ENCODE measurements at places on chromosomes 3 and 15.

DNA sequence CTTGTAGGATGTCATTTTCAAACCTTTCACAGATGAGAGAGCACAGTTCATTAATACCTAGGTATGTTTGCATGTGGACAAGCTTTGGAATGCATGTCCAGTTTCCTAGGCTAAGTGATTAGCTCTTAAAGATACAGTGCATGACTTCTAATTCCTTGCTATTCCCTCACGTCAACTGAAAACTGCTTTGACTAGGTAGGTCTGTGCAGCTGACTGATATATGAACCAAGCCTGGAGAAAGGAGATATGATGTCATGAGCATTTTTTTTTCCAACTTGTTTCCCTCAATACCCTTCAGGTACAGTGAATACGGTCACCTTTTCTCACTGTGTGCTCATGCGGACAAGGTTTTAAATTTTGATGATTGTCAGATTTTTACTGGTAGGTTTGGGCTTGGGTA is 41.6 kb upstream of the TASOR start:
- DNase-seq = no peak

- no peak for DNase-seq
Measured at GRCh38 chr3:126467611-126467955, 8.1 kb downstream of the ZXDC start.

DNA sequence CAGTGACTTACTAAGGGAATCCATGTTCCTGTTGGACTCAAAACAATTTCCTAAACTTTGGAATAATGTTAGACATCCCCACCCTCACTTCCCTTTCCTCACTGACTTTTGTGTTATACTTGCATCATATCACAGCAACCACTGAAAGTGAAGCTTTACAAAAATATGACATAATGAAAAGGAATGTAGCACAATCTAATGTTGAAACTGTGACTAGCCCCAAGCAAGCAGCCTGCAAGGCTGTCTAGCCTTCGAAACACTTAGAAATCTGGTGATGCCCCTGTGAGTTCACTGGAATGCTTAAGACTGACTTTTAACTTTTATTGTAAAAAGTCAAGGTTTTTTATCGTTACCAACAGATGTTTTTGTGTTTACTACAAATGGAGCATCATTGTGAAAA is 203.7 kb upstream of the ZNF385D start:
- no peak for DNase-seq

DNA sequence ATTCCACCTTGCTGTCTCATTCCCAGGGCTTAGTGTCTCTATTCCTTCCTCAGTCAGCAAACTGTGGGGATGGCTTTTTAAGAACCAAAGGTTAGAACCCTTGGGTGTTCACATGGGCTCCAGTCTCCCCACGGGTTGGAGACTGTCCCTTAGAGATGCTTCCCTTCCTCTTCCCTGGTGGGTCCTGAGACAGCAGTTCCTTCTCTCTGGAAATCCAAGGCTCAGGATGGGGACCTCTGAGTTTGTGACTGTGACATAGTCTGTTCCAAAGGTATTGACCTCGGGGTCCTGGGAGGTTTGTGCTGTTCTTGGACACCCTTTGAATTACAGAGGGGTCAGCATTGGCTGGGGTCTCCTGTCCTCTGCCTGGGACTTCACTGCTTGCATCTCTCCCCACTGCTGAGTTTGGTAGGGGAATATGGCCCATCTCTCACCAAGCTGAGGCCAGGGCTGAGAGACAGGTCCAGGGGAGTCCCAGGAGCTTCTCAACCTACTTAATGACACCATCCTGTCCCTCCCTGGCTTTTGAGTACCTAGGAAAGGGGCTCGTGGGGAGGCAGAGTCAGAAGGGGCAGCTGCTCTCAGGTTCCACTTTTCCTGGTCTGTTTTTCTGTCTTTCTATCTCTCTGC is 1.5 kb downstream of the GRM2 start:
- no peak for DNase-seq

DNA sequence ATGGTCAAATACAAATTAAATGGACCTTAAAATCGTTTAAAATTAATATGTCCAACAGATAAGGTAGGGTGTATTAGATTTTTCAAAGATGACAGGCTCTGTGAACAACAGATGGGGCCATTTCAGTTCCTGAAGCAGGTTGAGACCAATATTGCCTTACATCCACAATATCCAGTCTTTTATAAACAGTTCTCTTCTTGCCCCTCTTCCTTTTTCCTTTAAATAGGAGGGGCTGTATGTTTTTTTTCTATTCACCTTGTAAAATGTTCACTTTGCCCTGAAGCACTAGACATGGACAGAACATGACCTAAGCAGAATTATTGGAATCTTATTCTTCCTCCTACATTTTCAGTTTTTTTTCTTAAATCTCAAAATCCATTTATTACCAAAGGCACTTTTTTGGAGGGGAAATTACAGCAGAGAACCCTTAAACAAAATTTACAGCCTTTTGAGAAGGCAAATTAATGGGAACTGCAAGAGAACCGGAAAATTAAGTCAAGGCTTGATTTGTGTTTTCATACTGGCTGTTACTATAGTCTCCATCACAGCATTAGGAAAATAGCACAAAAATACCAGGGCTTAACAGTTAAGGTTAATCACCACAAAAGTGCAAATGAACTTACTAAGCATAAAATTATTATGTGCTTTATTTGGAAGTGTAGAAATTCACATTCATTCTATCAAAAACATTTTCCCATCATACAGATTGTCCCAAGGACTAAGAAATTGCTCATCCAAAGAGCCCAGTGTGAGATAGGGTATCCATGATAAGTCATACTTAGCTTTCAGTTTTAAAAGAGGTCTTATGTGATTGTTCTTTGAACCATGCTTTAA is 55.8 kb downstream of the CMSS1 start:
- DNase-seq = no peak

- DNase-seq = no peak
Measured at GRCh38 chr3:100404250-100404548, 2.9 kb downstream of the LNP1 start.

- DNase-seq = no peak
Measured at GRCh38 chr3:169498336-169498735, 165.2 kb downstream of the MECOM start.

DNA sequence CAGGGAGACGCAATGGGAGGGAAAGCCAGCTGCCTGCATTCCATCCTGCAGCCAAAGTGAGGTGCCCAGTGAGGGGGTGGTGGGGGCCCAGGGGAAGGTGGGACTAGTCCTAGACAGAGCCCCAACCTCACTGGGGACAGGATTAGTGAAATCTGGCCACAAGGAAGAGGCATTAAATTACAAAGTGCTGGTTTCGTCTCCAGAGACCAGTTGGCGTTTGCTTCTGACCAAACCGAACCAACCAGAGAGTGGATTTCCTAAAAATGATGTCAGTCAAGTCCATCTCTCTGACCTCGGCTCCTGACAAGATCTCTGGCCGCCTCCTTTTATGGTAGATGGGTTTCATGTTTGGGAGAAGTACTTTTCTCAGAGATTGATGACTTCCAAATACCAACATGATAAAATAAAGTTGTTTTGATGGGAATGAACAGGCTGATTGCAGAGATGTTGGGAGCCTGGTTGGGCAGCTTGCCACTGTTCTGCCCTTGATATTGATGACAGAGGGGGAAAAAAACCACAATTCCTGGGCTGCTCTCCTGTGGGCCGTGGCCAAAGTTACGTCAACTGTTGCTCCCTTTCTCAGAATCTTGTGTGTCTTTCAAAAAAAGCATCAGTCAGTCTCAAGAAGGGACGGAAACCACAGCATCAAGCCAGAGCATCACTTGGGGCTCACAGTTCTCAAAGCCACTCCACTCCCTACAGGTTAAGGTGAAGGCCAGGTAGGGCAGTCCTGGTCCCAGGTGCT is 24.6 kb downstream of the ITGA11 start:
- DNase-seq = no peak

DNA sequence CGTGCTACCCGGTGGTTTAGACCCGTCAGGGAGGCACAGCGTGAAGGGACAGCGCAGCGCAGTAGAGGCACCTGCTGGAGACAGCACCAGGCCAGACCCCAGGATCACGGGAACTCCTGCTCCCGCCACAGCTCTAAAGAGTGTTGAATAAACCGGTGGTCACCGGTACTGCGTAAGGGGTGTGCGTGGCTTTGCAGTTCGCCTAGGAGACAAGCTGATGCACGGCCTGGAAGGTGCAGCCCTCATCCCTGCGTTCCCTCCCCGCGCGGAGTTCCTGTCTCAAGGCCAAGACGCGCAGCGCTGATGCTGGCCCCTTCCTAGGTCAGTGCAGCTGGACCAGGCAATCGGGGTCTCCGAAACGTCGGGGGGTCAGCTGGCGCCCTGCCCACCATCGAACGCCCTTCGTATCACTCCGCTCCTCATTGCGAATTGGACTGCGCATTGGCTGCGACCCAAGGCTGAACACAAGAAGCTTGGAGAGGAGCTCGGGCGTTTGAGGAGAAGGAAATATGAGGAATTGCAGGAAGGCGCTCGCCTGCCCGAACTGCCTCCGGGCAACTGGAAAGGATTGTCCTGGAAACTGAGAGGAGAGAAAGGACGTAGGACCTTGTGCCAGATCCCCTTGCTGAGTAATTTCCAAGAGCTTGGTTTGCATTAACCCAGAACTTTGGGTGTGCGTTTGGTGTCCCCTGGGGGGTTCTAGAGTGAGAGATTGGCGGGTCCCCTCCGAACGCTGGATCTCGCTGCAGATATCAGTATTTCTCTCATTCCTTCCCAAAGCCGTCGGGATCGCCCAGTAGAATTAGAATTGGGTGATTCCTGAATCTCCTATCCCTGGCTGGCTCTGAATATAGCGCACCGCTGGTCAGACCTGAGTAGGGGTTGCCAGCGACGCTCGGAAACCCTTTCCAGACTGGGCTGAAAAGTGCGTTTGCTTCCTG is 2.3 kb upstream of the SOX14 start:
- no peak for DNase-seq

GRCh38 chr15:54599386-54599785 is 597.4 kb downstream of the RSL24D1 start:
- no peak for DNase-seq

DNA sequence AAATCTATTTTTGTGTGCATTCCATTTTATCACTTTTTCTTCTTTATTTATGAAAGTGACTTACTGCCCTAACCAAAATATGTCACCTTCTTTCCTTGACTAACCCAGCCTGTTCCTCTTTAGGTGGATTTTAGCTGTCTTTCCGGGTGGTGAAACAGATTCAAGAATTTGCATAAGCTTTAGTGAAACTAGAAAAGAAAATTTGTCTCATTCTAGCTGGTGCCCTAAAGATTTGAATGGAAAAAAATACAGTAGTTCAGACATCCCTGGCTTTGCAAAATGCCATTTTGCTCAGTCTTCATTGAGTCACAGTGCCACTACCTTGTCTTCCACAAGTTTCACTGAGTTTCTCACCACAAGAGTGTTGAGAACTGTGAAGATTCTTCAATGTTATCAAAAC is 28.2 kb upstream of the CCDC50 start:
- no peak for DNase-seq

- no peak for DNase-seq
Measured at GRCh38 chr3:95351158-95351557, 1288.3 kb downstream of the NSUN3 start.

DNA sequence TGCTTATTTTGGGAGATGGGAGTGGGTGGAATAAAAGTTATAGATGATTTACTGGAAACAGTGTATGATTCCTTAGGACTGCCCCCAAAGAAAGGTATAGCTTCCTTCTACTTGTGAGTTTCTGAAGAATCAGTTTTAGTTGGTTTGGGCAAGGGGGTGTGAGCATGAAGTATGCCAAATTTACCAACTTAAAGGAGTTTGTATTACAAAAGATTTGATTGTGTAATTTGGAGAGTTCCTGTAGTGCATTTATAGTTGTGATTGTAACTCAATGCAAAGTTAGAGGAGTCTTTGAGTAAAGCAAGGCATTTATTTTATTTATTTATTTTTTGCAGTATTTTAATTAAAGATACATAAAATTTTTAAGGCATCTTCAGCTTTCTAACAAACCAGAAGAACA is 42.8 kb downstream of the TSC22D2 start:
- DNase-seq = no peak

Measured in SK-N-MC (cell line).